ENCODE measurements at places on chromosomes 1 and 21. TPM values are rescaled to one million over a fixed set of nuclear protein-coding genes. Genes with fewer than 3 reads are reported as not detected.

Gene DCDC2B
- not detected for total RNA-seq

Gene RBM11
- 2.8 TPM for total RNA-seq

Gene TIMM17A
- 143 TPM for total RNA-seq

Gene CTSS
- 1.5 TPM for total RNA-seq

Gene NADK
- 27.4 TPM for total RNA-seq

Gene ESRRG
- total RNA-seq: 0.72 TPM

Gene P3H1
- total RNA-seq: 184 TPM

Gene RGSL1
- not detected for total RNA-seq

Gene CADM3
- total RNA-seq: 10.1 TPM

Gene CLDN14
- total RNA-seq: not detected

Gene RSPH1
- not detected for total RNA-seq

Gene RAP1GAP
- total RNA-seq: 2.3 TPM

Gene FCRL6
- not detected for total RNA-seq

Gene ZNF695
- 1.8 TPM for total RNA-seq

Gene HEYL
- not detected for total RNA-seq

Gene MIXL1
- not detected for total RNA-seq

Gene IGSF5
- total RNA-seq: 0.04 TPM

Gene SAMSN1
- total RNA-seq: 0.58 TPM

Gene SNRPE
- total RNA-seq: 227 TPM

Gene ZNF648
- 0.06 TPM for total RNA-seq

Gene CCDC17
- not detected for total RNA-seq

Gene AADACL3
- not detected for total RNA-seq

Gene ABCG1
- total RNA-seq: 9.0 TPM

Gene SLFNL1
- not detected for total RNA-seq

Gene CFHR4
- not detected for total RNA-seq

Gene CITED4
- total RNA-seq: 0.14 TPM

Gene PTAFR
- 0.04 TPM for total RNA-seq

Gene ACKR1
- not detected for total RNA-seq

Gene TEX38
- total RNA-seq: not detected

Gene CLIC6
- not detected for total RNA-seq

Gene TRIM58
- total RNA-seq: not detected

Gene HPCA
- total RNA-seq: not detected

Gene FCN3
- total RNA-seq: not detected

Gene TMPRSS15
- 1.4 TPM for total RNA-seq

Gene SYNC
- 20.2 TPM for total RNA-seq

Gene TTC22
- not detected for total RNA-seq

Gene PRR9
- not detected for total RNA-seq

Gene RPTN
- total RNA-seq: not detected

Gene NGF
- total RNA-seq: not detected

Gene ADORA1
- 0.47 TPM for total RNA-seq

Gene VPS72
- 65.8 TPM for total RNA-seq

Gene WNT2B
- 0.37 TPM for total RNA-seq

Gene NUDT4B
- total RNA-seq: 6.2 TPM

Gene EDN2
- 0.50 TPM for total RNA-seq

Gene MANEAL
- total RNA-seq: 10.4 TPM

Gene TMEM200B
- 0.08 TPM for total RNA-seq

Gene DIRAS3
- 0.06 TPM for total RNA-seq

Gene SLC1A7
- 2.4 TPM for total RNA-seq

Gene IGSF9
- total RNA-seq: 0.47 TPM

Gene CCDC190
- not detected for total RNA-seq
